ENCODE measurements at places on chromosomes 7 and 10.

GRCh38 chr10:105183536-105183935 lies 542.4 kb downstream of the SORCS3 start:
- no peak for DNase-seq

GRCh38 chr10:27743877-27744801 lies 1.5 kb downstream of the MKX start:
- no peak for DNase-seq

- DNase-seq, result no peak
Observed at GRCh38 chr7:101373812-101374614, 11.3 kb downstream of the COL26A1 start.

DNA sequence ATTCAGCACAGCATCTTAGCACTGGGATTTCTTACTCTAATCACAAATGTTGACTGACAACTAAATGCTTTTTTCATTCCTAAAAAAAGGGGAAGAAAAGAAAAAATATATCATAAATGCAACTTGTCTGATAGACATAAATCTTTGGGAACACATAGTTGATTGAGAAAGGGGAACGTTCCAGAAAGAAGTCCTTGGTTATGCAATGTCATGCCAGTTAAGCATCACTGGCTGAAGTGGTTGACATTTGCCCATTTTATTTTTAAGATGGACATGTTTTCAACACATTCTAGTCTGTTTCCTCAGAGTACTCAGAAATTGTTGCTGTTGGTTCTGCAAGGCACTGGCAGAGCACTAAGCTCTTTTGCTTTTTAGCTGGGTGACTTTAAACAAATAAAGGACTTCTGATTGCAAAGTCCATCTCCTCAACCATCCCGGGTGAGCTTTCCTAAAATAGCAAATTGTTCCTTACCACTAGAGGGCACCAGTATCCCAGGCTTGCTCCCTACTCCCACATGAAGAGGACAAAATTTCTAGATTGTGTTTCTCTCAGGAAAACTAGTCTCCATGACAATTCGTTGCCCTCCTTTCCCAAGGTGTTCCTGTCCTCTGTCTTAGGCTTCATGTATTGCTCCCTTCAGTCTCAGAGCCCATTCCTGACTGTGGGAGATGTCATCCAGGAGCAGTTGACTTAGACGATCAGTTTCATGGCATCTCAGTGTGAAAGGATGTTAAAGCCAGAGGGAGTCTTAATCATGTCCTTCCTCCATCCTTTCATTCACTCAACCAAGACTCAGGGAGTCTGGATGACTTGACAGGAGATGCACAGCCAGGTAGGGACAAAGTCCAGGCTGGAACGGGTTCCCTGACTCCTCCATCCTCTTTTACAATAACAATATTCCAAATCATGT lies 23.9 kb downstream of the OPALIN start:
- DNase-seq, result peak; percentile 18

GRCh38 chr10:78231939-78232338 lies 198.3 kb downstream of the RPS24 start:
- DNase-seq, result no peak

DNA sequence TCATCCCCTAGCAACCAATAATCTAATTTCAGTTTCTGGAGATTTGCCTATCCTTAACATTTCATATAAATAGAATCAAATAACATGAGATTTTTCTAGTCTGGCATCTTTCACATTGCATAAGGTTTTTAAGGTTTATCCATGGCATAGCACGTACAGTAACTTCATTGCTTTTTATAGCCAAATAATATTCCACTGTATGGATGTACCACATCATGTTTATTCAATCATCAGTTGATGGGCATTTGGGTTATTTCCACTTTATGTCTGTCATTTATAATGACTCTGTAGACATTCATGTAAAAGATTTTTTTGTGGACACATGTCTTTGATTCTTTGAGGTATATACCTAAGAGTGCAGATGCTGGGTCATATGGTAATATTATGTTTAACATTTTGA lies 1052.6 kb downstream of the DNAJB9 start:
- DNase-seq, result no peak

DNA sequence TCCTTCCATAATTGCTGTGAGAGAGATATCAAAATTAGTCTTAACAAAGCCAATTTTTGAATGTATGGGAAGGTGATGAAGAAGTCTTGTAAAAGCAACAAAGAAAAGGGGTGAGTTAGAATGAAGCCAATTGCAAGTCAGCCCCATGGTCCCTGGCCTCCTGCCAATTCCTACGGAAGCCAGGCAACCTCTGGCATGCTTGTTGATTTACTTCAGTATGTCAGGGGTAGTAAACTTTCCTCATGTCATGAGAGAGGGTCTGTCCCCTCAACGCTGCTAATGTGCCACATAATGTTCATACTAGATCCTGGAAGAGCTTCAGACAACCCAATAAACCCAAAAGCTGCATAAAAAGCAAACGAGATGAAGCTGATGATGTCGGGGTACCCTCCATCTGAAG lies 159.1 kb upstream of the YAE1 start:
- no peak for DNase-seq

DNA sequence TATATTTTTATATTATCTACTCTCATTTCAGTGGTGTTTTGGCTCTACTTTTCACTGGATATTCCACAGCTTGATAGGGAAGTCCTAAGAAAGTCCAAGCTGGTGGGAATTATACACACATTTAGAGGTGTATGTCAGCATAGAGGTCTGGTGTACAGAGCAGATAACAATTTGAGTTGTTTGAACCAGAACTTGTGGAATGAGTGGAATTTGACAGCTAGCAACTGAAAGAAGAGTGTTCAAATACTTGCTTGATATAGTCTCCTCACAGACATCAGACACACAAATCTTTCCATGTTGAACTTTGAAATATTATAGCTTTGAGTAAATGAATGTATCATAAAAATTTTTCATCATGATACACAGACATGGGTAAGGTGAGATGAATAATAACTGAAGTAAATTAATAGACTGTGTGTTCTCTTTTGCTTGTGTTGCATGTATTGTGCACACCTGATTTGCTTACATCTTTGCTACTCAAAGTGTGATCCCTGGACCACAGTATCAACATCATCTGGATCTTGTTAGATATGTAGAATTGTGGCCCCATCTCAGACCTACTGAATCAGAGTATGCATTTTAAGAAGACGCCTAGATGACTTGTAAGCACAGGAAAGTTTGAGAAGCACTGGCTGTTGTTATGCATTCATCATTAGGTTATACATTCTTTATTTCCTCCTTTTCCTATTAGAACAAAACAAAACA lies 91.5 kb downstream of the ABCA13 start:
- DNase-seq, result no peak

DNA sequence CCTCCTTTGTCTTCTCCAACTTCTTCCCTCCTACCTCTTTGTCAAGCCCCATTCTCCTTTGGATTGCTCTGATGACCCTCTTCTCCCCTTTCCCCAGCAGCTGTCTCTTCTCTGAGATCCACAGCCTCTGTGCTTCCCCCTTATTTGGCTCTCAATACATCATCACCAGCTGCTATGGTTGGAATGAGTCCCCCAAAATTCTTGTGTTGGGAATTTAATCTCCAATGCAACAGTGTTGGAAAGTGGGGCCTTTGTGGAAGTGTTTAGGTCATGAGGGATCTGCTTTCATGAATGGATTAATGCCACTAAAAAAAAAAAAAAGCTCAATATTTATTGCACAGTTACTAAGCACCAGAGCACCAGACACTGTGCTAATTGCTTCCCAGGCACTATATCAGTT lies 39.2 kb upstream of the FRMD4A start:
- no peak for DNase-seq

DNA sequence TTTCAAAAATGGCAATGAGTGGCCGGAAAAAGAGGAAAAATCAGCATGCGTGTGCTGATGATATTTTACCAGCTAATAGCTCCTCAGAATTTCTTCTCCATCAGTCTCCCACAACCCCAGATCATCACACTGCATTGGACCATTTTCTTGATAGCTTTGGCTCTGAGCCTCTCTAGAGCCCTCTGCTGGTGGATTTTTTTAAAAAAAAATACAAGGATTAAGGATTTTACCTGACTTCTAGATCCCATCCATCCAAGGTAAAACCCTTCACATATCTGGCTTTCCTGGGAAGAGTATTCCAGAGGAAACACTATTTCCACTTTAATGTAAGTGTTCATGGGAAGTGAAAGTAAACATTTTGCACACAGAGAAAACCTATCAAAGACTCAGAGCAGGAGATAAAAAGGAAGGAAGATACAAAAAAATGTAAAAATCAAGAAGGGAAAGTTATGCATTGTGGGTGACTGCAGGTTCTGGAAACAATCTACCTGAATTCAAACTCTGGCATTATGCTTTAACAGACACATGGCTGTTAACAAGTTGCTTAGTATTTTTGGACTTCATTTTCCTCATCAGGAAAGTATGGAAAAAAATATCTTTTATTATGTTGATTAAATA lies 380.9 kb downstream of the LRRTM3 start:
- no peak for DNase-seq

GRCh38 chr7:151275813-151276577 lies 27.5 kb upstream of the SMARCD3 start:
- DNase-seq, result no peak

- DNase-seq, result no peak
Observed at GRCh38 chr7:22786290-22786932, 36.2 kb downstream of the TOMM7 start.

DNA sequence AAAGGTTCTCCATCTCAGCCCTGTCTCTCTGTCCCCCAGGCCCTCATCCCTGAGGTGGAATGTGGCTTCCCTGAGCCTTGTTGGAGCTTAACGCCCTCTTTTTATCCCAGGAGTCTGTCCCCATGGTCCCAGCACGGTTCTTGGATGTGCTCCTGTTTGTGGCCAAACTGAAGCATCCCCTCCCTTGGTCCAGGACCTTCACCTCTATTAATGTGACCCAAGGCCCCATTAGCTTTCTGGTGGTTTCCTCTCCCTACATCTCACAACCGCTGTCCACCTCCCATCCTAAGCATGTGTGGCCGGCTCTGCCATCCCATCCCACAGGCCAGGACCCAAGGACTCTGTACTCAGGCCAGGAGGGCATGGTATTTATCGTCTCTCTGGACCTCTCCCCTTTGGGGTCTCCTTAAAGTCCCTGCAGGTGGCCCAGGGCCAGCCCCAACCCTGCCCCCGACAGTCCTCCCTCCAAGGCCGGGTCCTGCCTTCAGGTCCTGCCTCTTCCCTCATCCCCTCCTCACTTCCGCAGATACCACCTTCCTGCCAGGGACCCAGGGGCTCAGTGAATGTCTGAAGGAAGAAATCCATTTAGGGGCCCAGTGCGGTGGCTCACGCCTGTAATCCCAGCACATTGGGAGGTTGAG lies 15.4 kb upstream of the SH2B2 start:
- no peak for DNase-seq

DNA sequence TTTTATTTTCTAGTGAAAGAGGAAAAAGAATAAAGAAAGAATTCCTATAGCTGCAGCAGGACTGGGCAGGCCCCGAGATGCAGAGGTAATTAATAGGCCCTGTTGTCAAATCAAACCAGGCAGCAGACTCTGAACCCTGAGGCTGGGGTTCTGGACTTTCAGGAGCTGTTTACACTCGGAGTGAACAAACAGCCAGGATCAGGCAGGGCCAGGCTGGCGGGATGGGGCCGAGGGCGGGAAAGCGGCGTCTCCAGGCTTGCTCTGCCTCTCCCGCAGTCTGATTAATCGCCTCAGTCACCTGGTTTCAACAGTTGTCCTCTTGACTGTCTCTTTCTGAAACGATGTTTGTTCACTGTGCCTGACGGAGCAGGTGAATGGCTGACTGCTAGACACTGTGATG lies 675.4 kb upstream of the FOXK1 start:
- DNase-seq, result no peak

DNA sequence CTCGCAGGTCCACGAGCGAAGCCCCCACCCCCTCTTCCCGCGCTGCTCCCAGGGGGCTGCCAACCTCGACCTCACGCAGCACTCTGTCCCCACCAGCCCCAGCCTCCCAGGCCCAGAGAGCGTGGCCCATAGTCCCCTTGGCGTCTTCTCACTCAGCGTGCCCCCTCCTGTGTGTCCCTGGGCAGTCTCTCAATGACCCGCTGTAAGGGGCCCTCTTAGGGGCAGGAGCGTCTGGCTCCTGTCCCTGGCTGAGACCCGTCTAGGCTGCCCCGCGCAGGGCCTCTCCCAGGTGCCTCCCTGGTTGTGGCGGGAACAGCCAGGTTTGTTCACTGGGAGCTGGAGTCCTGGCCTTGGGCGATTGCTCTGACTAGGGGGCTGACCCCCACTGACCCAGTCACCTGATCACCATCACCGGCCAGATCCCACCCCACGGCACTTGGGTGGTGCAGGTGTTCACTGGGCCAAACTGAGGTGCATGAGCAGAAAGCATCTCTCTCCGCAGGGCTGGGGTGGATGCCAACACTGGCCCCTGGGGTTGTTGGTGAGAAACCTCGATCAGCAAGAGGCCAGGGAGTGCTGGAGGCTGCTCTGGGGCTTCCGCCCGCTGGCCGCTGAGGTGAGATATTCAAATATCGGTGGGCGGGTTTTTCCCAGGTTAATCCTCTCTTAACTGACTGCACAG lies 12.6 kb upstream of the WDFY4 start:
- no peak for DNase-seq

DNA sequence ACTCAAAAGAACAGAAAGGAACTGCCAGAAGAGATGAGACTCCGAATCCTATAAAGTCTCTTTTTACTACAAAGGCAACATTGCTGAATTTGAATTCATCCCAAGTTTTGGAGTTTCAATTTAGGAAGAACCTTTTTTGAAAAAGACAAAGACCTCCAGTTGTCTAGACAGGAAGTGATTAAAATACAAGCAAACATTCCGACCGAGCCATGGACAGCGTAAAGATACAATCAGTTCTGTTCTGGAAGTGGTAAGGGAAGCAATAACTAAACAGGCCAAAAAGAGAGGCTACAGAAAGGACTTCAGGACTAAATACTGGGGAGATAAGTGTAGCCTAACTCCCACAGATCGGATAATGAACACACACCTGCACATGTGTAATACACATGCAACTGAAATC lies 101.0 kb downstream of the SMURF1 start:
- DNase-seq, result no peak

- DNase-seq, result no peak
Observed at GRCh38 chr10:114195079-114195478, 15.9 kb downstream of the TDRD1 start.

GRCh38 chr7:16493266-16493665 lies 27.7 kb upstream of the SOSTDC1 start:
- no peak for DNase-seq

Data from CD4-positive, alpha-beta T cell treated with Interleukin-15 for 4 hours (primary cell).